ENCODE measurements at places on chromosomes 5 and 9.

GRCh38 chr5:138870611-138871010 lies 4.5 kb downstream of the LRRTM2 start:
- no peak for DNase-seq

DNA sequence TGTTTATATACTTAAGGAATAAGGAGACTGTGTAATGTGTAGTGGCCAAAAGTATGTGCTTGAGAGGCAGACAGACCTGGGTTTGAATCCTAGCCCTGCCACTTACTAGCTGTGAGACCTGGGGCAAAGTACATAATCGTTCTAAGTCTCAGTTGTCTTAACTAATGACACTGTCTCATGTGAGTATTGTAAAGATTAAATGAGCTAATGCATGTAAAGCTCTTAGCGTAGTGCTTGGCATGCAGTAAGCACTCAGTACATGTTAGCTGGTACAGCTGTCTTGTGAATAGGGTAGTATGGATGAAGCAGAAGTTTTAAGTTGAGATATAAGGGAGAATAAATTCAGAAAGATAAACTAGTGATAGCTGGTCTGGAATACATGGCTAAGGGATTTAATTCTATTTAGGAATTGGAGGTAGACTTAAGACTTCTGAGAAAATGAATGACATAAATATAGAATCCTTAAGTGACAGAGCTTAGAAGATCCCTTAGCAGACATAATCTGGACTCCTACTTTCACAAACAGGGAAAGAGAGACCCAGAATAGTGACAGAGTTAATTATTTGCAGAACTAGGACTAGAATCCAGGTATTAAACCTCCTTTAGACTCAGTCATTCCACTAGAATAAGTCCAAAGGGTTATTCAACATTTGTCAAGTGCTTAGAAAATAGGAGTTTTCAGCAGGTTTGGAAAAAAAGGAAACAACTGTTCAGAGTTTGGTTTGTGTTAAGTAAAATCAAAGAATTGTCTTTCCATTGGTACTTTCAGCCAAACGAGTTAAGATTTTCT lies 13.1 kb downstream of the GPR21 start:
- DNase-seq = no peak

DNA sequence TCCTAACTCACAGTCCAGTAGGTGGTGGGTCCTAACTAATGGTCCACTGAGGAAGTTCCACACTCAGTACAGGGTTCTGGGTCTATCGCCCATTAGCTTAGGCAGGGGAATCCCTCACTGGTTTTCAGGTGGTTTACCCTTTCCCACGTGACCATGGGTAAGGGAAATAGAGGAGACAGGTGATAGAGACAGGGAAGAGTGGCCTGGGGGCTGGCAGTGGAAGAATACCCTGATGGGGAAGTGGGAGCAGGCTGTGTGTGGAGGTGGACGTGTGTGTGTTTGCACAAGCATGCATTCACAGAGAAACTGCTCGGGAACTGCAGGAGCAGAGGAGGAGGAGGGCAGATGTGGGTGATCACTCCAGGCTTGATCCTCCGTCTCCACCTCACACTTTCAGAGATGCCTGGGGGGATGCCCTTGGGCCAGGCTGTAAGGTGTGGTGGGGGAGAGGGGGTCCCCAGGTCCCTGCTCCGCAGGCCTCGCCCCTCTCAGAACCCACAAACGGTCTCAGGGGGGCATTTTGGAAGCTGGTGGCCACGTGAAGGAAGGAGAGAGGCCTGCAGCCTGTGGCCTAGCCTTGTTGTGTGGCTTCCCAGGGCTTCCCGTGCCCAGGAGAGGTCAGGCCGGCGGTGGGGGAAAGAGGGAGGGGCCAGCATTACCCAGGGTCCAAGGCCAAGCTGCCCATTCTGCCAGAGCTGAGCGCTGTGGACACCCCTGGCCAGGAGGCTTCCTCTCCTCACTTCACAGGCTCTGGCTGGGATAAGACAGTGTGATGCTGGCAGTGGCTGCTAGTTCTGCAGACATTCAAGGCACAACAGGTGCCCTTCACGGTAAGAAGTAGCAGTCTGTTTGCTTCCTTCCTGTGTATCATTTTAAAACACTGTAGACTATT lies 80.0 kb downstream of the OTULIN start:
- DNase-seq = no peak

DNA sequence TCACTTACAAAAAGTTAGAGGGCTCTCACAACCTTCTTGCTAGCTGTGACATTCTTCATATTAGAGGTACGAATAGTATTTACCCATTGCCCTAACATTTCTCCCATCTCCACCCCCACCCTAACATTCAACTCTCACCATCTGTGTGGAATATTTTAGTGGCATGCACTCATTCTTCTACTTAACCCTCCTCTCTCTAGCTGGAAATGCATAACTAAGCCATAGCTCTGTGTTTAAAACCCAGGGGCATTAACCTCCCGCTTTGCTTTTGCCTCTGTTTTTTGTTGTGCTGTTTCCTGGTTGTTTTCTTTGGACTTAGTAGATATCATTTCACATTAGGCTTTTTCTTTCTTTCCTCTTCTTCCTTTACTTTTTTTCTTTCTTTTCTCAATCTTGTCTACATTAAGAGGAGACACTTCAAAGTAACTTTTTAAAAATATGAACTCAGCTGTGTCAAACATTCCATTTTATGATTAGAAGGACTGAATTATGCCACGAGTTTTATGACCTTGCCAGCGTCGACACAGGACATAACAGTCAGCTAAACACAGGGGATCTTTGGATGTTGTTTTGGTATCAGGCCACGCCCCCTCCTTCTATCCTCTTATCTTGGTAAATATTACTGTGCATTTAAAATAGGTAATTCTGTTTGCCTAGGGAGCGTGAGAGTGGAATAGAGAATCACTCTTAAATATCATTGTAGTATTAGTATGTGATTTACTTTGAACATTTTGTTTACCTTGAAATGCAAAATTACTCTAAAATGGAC lies 236.0 kb downstream of the CD180 start:
- no peak for DNase-seq

DNA sequence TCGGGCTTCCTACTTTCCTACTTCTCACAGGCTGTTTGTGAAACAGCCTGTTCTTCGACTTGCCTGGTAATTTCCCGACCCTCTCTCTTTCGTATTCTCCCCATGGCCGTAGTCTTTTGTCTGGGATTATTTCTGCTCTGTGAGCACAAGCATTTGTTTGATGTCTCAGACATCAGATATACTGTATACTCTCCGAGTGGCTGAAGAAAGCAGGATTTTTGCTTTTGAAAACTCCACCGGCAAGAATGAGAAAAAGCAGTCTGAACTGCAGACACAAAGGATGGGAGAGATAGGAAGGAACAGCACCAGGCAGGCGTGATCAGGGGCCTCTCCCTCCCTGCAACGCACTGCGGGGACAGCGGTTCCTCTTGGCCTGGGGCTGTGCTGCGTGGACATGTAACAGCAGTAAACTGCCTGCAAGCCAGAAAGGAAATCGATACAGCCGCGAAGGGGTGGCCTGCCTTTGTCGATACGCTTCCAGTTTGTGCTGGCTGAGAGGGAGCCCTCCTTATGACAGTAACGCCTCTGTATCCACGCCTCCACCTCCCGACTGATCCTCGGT lies 313.9 kb upstream of the TLE4 start:
- no peak for DNase-seq

DNA sequence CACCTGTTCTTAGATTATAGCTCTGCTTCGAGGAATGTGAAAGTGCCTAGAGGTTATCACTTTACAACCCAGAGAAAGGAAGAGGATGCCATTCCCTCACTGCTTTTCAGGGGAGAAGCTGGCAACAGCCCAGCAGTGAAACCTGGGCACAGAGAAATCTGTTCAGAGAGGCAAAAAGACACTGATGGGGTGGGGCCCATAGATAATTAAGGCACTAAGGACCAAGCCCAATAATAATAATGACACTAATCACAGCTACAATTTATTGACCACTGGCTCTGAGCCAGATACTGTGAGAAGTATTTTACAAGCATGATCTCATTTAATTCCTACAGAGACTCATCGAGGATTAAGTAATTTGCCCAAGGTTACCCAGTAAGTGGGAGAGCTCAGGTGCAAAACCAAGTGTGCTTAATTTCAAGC lies 168.3 kb downstream of the PIK3R1 start:
- DNase-seq = no peak

DNA sequence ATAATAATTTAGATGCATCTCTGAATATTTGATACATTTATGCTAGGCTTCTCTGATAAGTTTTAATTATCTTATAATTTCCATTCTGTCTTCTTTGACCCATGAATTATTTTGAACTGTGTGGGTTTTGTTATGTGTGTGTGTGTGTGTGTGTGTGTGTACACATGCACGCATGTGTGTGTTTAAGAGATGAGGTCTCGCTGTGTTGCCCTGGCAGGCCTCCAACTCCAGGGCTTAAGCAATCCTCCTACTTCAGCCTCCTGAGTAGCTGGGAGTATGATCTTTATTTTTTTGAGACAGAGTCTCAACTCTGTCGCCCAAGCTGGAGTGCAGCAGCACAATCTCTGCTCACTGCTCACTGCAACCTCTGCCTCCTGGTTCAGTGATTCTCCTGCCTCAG lies 75.4 kb downstream of the NDUFAF2 start:
- DNase-seq = no peak

GRCh38 chr5:76542887-76543690 lies 80.1 kb downstream of the F2RL2 start:
- peak; percentile 64 for DNase-seq

Data from CD4-positive, alpha-beta T cell treated with Interleukin-4 for 1 hour (primary cell).